Foreskin keratinocyte (primary cell): ENCODE measurements at places on chromosomes 16 and 17. TPM values are rescaled to one million over a fixed set of nuclear protein-coding genes. Genes with fewer than 3 reads are reported as not detected.

The TOX3 gene
- total RNA-seq = not detected in 2 replicates

The PIMREG gene
- total RNA-seq = 18.2 and 28.7 TPM in 2 replicates

The CLDN7 gene
- total RNA-seq = 16.7 and 18.0 TPM in 2 replicates

The FAM20A gene
- total RNA-seq = not detected in 2 replicates

The MVD gene
- total RNA-seq = 240 and 305 TPM in 2 replicates

The RCVRN gene
- not detected in 2 replicates for total RNA-seq

The OR1A1 gene
- not detected in 2 replicates for total RNA-seq

The ZDHHC7 gene
- 45.3 and 50.0 TPM in 2 replicates for total RNA-seq

The TMEM204 gene
- 4.1 and 10.7 TPM in 2 replicates for total RNA-seq

The BRICD5 gene
- 3.9 TPM in 2 replicates for total RNA-seq

The RAB11FIP4 gene
- 7.1 and 9.0 TPM in 2 replicates for total RNA-seq

The ENO3 gene
- total RNA-seq = 1.8 and 2.0 TPM in 2 replicates

The FHOD1 gene
- 51.2 and 57.2 TPM in 2 replicates for total RNA-seq

The CCL4L2 gene
- not detected in 2 replicates for total RNA-seq

The NPIPA5 gene
- 8.0 and 10.9 TPM in 2 replicates for total RNA-seq

The TVP23A gene
- not detected in 2 replicates for total RNA-seq

The KRT31 gene
- 5.3 and 27.0 TPM in 2 replicates for total RNA-seq

The OSBPL7 gene
- 5.0 and 5.6 TPM in 2 replicates for total RNA-seq

The ABCC12 gene
- total RNA-seq = not detected in 2 replicates

The MPP2 gene
- 0.53 and 0.71 TPM in 2 replicates for total RNA-seq

The SDK2 gene
- total RNA-seq = 3.0 and 3.4 TPM in 2 replicates

The SLFN5 gene
- total RNA-seq = 23.5 and 69.3 TPM in 2 replicates

The CD300A gene
- total RNA-seq = not detected in 2 replicates

The HSD11B2 gene
- 0.78 and 1.1 TPM in 2 replicates for total RNA-seq

The KAT2A gene
- 31.6 and 35.0 TPM in 2 replicates for total RNA-seq

The TBX2 gene
- total RNA-seq = not detected in 2 replicates

The ZNF18 gene
- 6.8 and 8.0 TPM in 2 replicates for total RNA-seq

The PEMT gene
- 48.2 and 52.4 TPM in 2 replicates for total RNA-seq
